ENCODE measurements at places on chromosomes 7 and 10. TPM values are rescaled to one million over a fixed set of nuclear protein-coding genes. Genes with fewer than 3 reads are reported as not detected.

Gene PDE1C
- total RNA-seq: 0.56 TPM

Gene TUBB8
- not detected for total RNA-seq

Gene CPEB3
- total RNA-seq: 1.2 TPM

Gene NXPH1
- not detected for total RNA-seq

Gene FAM25G
- not detected for total RNA-seq

Gene RPEL1
- not detected for total RNA-seq

Gene PRTFDC1
- total RNA-seq: 63.4 TPM

Gene CDCA7L
- 12.9 TPM for total RNA-seq

Gene RP9
- 9.8 TPM for total RNA-seq

Gene GRM8
- not detected for total RNA-seq

Gene ALKBH4
- total RNA-seq: 9.3 TPM

Gene TCAF2
- 1.7 TPM for total RNA-seq

Gene SPDYE2
- not detected for total RNA-seq

Gene WDFY4
- under 0.01 TPM for total RNA-seq

Gene PLEKHS1
- not detected for total RNA-seq

Gene TMEM236
- 0.06 TPM for total RNA-seq

Gene CD36
- total RNA-seq: 0.13 TPM

Gene GBX1
- total RNA-seq: not detected

Gene CNTNAP2
- not detected for total RNA-seq

Gene SLC39A12
- total RNA-seq: not detected

Gene GPR85
- 2.1 TPM for total RNA-seq

Gene GPR26
- total RNA-seq: not detected

Gene CPN1
- not detected for total RNA-seq

All from aortic smooth muscle cell (primary cell).